Stimulated activated CD4-positive, alpha-beta T cell treated with anti-CD3 and anti-CD28 coated beads, Interleukin-2, amount 100 ng/mL, for 24 hours (primary cell): ENCODE measurements at places on chromosomes 5 and 9.

DNA sequence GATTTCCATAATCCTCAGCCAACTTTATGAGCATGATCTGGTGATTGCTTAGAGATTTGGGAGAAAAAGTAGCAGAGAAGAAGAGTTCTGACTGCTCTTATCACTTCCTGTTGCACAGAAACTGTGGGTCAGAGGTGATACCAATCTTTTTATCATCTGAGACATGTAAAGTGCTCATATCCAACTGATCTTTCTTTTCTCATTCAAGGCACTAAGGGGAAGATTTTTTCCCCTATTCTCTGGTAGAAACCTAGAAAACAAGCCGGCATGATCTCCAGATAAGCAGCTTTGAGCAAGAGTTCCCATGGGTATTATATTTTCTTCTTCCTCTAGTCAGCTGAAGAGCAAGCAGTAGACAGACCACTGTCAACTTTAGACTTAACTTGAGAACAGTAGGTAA is 29.0 kb upstream of the GPR150 start:
- no peak for DNase-seq

DNA sequence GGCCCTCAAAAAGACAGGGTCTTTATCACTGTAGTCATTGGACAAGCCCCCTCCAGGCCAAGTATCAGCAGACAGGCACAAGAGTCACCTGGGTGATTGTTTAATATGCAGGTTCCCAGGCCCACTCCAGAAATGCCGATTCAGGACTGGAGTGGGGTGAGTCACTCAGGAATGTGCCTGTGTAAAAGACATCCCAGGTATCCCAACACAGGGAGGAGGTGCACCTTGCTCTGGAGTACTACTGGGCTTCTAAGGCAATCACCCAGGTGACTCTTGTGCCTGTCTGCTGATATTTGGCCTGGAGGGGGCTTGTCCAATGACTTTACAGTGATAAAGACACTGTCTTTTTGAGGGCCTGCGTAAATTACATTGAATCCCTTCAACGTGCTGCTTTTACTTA is 40.6 kb downstream of the ACTL7B start:
- no peak for DNase-seq

DNA sequence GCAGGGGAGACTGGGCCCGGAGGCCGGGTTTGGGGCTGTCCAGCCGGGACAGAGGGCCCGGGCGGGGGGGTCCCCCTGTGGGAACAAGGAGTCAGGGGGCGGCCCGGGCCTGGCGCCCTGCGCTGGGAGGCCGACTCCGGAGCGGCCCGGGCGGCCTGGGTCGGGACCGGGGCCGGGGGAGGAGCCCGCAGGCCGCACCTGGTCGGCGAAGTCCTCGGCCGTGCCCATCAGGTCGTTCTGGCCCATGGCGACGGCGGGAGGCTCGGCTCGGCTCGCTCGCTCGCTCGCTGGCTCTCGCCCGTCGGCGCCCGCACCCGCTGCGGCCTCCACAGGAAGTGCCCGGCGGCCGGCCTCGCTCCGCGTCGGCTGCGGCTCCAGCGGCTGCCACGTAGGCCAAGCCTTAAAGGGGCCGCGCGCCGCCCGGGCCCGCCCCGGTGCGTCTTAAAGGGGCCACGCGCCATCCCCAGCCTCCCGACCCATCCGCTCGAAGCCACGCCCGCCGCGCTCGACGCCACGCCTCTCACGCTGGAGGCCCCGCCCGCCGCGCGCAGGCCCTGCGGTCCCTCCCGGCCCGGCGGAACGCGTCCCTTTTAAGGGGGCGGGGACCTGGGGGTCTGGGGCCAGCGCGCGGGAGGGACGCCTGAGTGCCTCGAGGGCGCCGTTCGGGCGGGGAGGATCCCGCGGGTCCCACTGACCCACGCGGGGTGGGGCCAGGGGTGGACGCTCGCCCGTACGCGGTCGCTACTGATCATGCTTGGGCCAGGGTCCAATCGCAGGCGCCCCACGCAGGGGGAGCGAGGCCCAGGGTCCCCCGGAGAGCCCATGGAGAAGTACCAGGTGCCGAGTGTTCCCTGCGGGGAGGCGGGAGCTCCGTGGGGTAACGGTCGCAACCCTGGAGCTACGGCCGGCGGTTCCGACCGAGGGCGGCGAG is at the start of the genes STKLD1 and SURF4:
STKLD1 (plus strand) TSS at position 643 of the 931 bp plus-strand sequence; CDS start at position 751, 108 bp downstream.
SURF4 (minus strand) TSS at position 337 of the 931 bp plus-strand sequence; CDS start at position 246, 91 bp downstream.
- DNase-seq: peak; percentile 96

DNA sequence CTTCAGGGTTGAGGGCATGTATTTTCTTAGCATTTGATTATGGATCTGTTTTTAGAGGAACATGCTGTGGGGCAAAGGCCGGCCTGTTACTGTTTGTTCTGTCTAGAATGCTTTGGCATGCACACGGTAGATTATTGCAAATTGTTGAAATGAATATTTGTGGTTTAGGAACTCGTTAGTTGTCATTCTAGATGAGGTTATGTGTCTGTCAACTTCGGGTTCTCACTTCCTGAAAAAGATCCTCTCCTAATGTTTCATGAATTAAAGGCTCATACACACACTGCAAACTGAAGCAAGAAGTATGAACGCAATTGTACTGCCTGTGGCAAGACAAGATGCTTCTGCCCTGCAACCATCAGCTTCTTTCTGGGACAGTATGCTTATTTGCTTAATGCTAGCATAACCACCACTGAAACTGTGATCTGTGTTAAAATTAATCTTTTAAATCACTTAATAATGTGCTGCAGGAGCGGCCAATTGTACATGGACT is 99.6 kb downstream of the BASP1 start:
- no peak for DNase-seq

GRCh38 chr9:92439921-92440750 is 15.9 kb upstream of the OMD start:
- no peak for DNase-seq

DNA sequence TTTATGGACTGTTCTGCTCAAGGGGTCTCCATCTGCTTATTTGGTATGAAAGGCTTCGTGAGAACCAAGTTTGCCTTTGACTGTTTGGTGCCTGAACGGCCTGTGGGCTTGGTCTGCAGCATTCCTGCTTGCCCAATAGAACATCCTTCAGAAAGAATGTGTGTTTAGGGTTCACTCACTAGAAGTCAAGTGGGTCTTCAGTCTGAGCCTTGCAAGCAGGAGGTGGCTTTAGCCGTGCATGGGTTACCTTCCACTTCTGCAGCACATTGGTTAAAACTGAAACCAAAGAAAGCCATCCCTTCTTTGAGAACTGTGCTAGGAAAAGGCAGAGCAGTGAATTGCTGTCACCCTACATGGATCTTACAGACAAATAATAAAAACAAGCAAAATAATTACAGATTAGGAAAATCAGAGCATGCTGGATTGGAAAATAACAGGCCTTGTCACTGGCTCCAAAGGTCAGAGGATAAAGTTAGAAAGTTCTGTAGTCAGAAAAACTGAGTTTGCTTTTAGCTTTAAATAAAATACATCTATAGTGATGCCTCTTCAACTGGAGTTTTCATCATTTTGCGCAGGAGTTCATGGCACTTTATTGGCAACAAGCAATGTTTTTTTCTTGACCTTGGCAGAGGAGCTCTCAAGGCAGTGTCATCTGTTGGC is 16.6 kb downstream of the WWC1 start:
- DNase-seq: no peak

- no peak for DNase-seq
Measured at GRCh38 chr9:38138276-38138675, 69.2 kb upstream of the SHB start.

DNA sequence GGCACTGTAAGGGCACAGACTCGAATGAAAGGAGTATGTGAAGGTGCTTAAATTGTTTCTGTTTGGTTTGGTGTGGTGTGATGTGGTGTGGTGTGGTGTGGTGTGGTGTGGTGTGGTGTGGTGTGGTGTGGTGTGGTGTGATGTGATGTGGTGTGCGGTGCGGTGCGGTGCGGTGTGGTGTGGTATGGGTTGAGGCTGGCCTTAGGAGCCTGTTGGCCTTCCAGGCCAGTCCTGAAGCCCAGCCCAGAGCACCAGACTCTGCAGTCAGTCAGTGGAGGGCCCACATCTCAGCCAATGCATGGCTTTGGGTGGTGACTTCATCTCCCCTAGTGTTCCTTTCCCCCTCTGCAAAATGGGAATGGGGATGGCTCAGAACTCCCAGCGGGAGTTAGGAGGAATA is 85.8 kb downstream of the KCNIP1 start:
- no peak for DNase-seq

- DNase-seq: no peak
Measured at GRCh38 chr9:4086119-4087090, 213.5 kb downstream of the GLIS3 start.

DNA sequence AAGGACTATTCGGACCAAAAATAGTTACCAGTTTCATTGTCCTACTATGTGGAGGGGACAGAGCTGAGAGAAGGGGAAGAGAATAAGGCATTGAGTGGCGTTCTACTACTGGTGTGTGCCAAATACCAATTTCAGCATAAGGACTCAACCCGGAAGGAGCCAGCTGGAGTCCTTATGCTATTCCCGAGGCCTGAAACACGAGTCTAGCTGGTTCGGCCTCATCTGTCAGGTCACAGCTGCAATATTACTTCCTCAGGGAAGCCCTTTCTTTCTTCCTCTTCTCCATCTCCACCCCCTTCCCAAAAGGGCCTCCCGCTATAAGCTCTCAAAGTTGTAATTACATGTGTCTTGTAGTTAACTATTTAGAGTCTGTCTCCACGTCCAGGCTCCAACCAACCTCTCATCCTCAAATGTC is 20.5 kb upstream of the FER start:
- DNase-seq: no peak

DNA sequence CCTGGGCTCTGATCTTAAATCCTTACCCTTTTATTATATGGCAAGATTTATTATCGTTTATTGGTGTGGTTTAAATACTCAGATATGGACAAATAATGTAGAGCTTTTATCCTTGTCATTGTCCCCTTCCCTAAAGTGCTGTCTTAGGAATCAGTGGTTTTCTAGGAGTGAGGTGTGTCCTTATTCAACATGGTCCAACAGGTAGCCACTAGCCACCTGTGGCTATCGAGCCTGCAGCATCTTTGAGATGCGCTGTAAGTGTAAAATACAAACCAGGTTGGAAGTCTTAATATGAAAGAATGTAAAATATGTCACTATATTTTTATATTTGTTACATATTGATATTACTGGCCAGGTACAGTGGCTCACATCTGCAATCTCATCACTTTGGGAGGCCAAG is 82.4 kb upstream of the BASP1 start:
- DNase-seq: no peak

DNA sequence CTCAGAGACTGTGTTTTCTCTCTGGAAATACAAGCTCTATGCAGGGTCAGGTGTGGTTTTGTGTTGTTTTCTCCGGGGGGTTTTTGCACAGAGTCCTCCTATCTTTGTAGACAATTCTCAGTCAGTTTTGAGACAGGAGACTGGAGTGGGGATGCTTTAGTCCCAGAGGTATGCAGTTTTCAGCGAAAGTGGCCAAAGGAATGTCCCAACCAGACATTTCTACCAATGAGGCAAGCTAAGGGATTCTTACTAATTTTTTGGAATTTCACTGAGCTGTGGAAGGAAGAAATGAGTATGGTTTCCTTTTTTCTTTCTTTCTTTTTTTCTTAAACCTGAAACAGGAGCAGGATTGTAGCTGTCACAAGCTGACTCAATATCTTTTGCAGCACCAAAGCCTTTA is 35.3 kb upstream of the PLPP1 start:
- no peak for DNase-seq

DNA sequence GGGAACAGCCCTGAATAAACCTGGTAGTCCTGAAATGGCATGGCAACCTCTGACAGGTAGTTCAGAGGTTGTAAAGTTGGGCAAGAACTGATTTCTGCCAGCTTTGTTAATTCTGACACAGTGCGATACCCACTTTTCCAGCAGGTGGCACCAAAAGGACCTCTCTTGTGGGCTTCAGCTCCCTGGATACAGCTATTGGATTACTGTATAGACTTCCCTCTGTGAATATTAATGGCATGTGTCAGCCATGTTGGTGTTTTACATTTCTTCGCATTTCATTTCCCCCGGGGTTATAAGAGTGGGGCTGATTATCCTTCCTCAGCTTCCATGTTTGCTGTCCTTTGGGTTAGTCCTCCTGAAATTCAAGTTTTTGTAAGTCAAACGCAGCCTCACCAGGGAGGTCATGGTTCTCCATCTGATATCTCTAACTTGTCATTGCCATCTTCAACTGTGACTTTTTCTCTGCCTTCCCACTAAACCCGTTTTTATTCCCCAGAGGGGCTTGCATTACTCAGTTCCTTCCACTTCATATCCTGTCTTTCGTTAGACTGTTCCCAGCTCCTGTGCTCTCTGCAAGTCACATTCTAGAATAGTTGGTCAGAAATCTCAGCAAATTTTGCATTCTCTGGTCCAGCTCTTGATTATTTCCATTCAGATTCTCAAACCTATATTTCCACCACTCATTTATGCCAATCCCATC is 135.6 kb downstream of the LIFR start:
- DNase-seq: peak; percentile 27

DNA sequence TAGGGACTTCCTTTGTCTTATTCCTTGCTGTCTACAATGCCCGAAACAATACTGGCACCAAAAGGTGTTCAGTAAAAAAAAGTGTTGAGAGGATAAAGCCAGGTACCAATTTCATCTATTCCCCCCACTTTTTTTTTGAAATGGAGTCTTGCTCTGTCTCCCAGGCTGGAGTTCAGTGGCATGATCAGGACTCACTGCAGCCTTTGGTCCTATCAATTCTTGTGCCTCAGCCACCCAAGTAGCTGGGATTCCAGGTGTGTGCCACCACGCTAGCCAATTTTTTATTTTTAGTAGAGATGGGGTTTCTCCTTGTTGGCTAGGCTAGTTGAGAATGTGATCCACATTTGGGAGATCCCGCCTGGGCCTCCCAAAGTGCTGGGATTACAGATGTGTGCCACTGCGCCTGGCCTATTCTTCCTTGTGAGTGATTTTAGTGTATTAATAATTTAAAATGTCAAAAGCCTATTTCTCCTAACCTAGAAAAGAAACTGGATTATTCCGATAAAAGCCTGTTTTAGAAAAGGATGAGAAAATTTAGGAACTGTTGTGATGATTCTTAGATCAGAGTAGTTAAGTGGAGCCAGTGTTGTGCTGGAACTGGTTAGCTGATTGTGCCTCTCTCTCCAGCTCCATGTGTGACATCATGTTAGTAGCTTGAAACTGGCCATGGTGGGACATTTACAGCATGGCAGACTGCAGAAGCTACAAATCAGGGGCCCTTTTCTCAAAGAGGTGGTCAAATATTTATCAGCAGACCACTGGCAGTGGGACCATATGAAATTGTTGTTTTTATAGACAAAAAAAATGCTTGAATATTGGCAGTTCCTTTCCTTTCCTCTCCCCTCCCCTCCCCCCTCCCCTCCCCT is 14.3 kb downstream of the CDC42SE2 start:
- DNase-seq: no peak

GRCh38 chr5:172294831-172295230 is 11.3 kb upstream of the UBTD2 start:
- DNase-seq: no peak

GRCh38 chr9:34465468-34465867 is 6.9 kb downstream of the DNAI1 start:
- no peak for DNase-seq

- no peak for DNase-seq
Measured at GRCh38 chr5:55821731-55822512, 29.2 kb upstream of the IL31RA start.

DNA sequence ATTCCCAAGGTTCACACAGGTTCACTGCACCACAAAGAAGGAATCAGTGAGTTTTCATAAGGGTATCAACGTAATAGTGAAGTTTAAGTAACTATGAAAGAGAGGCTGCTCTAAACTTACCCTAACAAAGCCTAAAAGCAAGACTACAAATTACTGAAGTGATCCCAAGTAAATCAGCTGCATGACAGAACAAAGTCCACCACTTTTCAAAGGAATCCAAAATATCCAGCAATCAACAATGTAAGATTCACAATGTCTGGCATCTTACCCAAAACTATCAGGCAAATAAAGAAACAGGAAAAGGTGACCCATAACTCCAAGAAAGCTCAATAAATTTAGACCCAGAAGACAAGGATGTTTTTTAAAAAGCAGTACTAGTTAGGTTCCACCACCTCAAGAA is 70.1 kb downstream of the GNAQ start:
- DNase-seq: no peak
